NCI-H748 treated with DMSO at 0.1 percent for 48 hours (cell line): ENCODE measurements at places on chromosomes 5 and 9.

GRCh38 chr5:154511984-154512383, 34.0 kb upstream of the HAND1 start:
- DNase-seq, result no peak

- peak; percentile 44 for DNase-seq
Measured at GRCh38 chr5:174047472-174048099, 2.1 kb downstream of the NSG2 start.

DNA sequence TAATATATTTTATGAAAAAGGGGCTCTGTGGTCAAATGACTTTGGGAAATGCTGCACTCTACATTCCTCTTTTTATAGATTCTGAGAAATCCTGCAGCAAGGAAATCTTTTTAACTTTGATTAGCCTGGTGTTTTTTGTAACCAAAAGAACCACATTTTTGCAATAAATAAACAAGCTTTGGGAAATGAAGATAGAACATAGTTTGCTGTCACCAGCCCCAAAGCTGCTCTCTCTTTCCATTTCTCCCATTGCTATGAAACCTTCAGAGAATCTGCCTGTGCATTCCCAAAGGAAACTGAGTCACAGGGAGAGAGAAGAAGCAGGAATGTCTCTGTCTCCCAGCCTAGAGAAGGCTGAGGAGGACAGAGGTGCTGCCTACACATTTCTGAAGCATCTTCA, 59.0 kb downstream of the COL15A1 start:
- no peak for DNase-seq

DNA sequence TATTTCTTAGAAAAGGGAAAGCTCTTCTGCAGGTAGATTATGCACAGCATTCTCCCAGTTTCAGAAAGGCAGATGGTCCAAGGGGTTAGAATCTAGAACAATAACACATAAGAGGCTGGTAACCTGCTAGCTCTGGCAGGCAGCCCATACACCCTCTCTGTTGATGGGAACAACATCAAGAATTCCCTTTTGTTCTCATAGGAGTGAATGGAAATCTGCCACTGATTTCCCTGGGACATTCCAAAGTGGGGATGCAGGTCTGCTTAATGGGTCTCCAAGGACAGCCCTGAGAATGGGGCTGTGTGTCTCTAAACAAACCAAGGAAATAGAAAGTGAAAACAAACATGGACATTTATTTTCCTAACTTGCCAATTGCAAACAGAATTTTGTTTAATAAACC, 456.8 kb downstream of the EBF1 start:
- no peak for DNase-seq

DNA sequence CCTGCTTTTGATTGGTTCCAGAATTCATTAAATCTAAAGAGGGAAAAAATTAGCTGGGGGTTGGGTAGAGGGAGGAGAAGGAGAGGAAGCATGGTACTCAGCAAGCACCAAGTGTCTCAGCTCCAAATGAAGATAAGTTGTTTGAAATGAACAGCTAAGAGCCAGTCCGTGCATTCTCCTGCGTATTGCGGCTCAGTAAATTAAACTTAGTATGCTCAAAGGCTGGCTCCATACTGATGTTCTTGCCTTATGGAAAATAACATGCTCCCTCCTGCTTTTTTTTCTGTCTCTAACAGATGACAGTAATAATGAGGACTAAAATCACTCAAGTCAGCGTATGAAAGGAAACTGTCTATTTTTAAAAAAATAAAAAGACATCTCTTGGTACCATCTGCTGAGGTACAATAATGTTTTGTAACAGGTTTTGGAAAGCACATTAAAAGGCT, 161.0 kb downstream of the SPATA31D1 start:
- no peak for DNase-seq

- DNase-seq, result no peak
Measured at GRCh38 chr5:10439692-10440091, 2.0 kb upstream of the ROPN1L start.

- DNase-seq, result peak; percentile 22
Measured at GRCh38 chr5:61525512-61526206, 193.6 kb downstream of the ZSWIM6 start.

DNA sequence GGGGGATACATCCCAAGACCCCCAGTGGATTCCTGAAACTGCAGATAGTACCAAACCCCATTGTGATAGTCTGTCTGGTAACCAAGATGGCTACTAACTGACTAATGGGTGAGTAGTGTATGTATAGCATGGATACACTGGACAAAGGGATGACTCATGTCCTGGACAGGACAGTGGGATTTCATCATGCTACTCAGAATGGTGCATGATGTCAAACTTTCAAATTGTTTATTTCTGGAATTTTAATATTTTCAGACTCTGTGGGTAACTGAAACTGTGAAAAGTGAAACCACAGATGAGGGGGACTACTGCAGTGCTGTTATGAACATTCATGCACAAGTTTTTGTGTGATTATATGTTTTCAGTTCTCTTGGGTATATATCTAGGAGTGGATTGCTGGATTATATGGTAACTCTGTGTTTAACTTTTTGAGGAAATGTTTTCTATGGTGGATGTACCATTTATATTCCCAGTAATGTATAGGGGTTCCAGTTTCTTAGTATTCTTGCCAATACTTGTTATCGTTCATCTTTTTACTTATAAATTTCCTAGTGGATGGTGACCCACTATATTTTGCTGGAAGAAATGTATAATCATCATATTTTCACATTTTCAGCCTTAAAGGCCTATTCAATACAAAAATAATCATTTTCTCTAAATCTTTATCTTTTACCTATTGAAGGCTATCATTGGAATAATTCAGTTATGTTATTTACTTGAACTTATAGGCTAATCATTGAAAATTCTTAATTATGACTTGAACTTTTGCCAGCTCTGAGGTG, 140.9 kb downstream of the NR3C1 start:
- no peak for DNase-seq

DNA sequence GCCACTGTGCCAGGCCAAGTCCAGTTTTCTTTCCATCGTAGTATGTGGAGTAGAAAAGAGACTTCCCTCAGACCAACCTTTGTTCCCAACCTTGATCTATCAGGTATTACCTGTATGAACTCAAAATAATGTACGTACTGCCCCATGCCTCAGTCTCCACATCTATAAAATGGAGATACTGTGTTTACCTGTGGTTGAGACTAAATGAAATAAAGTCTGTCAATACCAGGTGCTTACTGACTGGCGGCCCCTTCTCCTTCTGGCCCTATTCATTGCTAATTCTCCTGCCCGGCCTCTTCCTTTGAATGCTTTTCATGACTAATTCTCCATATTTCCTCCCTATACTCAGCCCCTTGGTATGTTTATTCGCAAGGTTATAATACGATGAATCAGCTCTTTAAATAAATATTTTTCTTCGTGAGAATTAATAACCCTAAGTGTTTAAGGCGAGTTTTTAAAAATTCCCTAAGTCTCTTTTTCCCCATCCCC, 89.6 kb upstream of the BASP1 start:
- DNase-seq, result no peak

DNA sequence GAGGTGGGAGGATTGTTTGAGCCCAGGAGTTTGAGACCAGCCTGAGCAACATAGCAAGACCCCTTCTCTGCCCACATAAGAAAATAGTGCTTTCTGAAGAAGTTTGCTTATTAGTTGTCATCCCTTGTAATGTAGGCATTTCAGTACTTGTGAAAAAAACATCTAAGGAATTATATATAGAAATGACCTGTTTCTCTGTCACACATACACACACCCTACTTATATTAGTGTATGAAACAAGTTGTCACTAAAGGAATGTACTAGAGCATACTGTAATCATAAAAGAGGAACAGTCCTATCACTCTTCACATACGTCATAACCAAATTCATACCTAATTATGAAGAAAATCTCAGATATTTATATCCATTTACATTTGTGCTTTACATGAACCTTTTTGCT, 122.0 kb downstream of the NIPBL start:
- no peak for DNase-seq

DNA sequence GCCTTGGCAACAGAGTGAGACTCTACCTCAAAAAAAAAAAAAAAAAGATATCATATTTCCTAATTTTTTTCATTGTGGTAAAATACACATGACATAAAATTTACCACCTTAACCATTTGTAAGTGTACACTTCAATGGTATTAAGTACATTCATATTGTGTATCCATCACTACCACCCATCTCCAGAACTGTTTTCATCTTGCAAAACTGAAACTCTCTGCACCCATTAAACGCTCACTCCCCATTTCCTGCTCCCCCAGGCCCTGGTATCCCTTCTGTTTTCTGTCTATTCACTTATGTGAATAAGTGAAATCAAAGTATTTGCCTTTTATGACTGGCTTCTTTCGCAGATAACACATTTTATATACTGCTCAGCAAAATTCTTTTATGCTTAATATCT, 12.8 kb downstream of the LRRC8A start:
- DNase-seq, result no peak

DNA sequence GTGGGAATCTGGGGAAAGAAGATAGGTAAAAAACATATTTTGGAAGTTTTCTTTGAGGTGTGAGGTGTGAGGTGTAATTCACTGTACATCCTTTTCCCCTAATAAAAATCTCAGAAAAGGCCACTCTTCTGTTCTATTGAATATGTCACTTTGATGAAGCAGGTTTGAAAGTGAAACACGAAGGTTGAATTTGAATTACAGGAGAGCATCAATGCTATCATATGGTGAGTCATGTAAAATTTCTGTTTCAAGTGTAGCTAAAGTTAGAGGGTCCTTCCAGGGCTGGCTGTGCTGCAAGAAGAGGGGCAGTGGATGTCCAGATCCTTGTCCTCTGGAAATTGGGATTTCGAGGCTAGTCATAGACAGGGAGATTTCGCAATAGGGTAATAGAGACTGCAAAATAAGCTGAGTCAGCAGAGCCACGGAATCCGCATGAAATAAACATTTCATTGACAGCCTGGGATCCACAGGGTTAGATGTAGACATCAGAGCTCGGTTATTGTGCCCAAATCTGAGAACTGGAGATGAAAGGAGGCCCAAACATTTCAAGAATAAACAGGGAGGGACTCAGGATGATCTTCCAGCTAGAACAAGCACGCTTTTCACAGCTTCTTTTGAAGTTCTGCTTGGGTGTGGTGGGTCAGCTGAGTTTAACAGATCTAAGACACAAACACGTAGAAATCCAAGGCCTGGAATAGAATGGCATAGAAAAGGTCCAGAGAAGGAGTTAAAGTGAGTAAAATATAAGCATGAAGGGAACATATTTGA, 194.4 kb upstream of the CDKN2B start:
- no peak for DNase-seq

- DNase-seq, result no peak
Measured at GRCh38 chr9:70042461-70043215, 1.0 kb upstream of the MAMDC2 start.

DNA sequence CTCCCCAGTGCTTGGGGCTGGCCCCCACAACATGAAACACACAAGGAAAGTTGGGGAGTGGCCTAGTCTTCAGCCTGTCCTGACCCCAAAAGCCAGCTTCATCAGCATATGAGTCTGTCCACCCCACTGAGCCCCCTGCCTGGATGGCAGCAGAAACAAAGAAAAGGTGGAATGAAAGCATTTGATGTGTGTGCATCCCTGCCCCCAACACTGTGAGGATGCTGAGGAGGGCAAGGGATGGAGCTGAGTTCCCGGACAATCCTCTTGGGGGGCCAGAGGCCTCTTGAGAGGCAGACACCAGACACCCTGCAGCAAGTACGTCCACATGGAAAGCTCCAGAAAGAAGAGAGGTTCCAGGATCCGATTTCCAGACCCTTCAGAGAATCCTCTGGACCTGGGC, 113.5 kb upstream of the PPP1R26 start:
- DNase-seq, result no peak

DNA sequence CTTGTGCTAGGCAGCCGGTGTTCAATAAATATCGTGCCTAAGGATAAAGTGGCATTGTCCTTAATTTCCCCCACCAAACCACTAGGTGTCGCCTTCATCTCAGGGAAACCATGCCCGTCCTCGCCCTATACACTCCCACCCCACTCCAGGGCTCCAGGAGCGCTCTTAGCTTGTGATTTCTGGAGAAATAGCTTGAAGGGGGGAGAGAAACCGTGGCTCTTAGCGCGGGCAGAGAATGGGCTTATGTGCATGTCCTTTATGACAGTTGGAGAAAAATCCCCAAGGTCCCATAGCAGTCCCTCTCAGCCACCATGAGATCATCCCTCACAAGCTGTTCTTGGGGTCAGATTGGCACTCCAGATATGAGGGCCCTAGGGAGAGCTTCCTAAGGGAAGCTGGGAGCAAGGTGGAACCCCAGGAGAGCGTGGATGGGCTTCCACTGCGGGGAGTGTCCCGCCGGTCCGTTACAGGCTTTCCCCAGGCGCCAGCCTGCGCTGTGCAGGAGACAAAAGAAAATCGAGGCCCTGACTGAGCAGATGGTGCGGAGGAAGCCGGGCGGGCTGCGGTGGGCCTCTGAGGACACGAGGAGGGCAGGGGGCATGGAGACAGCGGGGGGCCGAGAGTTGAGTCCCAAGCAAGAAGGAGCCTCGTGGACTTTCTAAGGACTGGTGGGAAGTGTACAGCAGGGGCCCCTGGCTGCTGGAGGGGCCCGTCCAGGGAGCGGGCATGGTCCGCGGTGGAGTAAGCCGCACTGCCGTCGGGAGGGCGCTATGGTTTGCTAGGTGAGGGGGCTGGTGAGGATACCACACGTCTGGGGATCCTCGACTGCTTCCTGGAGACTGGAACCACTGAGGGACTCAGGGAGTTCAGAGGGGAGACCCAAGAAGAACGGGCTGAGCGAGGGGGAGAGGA, 750 bp upstream of the NPR2 start:
- peak; percentile 61 for DNase-seq

DNA sequence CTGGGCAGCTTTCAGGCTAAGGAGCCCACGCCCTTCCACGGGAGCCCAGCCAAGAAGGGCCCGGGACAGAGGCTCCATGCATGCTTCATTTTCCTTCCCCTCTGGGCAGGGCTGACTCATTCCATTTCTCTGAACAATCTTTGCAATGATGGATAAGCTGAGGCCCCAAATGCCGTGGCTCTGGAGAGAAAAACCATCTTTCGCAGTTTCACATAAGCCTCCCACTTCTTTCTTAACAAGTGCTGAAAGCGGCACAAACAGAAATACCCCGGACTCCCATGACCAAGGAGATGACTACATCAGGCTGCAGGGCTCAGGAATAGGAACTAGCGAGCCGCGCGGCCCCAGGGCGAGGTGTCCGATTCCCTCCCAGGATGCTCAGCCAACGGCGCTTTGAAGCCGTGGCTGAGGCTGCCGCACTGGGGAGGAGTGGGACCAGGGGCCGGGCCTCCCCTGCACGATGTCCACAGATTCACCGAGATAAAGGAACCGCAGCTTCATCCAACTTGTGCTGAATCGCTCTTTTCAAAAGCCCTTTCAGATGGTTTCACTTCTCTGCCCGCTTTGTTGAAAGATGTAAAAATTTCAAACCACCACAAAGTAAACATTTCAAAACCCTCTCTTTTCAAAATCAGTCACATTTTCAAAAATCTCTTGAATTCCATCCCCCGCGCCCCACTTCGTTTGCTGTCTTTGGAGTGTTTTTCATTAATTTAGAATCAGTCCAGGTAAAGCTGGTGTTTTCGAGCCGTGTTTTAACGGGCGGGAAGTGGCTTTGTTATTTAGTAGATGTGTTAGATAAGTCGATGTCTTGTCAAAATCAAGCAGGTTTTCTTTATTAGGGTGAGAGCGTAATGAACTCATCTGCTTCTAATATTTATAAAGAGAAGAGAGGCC, 96.5 kb upstream of the LMX1B start:
- DNase-seq, result peak; percentile 33
